ENCODE measurements at places on chromosomes 13 and 19.

- DNase-seq, result no peak
These were observed 111.8 kb upstream of the EDNRB start for GRCh38 chr13:78030341-78030896.

DNA sequence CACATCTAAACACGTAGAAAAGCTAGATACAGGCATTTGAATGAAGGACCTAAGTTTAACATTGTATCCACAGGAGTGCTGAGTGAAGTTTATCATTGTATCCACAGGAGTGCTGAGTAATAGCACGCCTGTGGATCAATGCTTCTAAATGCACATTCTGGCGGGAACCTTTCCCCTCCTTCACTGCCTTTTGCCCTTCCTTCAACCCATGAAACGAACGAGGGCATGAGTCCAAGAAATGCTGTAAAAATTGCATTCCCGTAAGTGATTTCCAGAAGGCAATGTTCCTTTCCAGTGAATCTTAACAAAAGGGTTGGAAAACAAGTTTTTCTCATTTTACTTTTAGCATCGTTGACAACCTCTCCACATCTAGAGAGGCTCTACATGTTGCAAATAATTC is 88.1 kb downstream of the ZDHHC20 start:
- no peak for DNase-seq

- DNase-seq, result no peak
These were observed 16.7 kb downstream of the YIPF2 start for GRCh38 chr19:10911579-10912363.

- DNase-seq, result no peak
These were observed 1712.4 kb downstream of the EFNB2 start for GRCh38 chr13:104823071-104823470.

- no peak for DNase-seq
These were observed 1211.1 kb upstream of the PCDH20 start for GRCh38 chr13:62626771-62627170.

DNA sequence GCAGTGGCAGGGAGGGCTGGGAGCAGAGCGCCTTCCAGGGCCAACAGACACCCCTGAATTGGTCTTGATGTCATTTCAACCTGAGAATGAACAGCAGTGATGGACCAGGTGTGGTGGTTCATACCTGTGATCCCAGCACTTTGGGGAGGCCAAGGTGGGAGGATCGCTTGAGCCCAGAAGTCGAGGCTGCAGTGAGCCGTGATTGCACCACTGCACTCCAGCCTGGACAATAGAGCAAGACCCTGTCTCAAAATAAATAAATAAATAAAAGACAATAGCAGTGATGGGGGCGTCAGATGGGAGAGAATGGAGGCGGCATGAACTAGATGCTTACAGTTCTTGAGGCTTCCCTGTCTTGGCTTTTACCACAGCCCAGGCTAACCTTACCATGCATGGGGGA is 46.1 kb upstream of the ONECUT3 start:
- DNase-seq, result no peak

DNA sequence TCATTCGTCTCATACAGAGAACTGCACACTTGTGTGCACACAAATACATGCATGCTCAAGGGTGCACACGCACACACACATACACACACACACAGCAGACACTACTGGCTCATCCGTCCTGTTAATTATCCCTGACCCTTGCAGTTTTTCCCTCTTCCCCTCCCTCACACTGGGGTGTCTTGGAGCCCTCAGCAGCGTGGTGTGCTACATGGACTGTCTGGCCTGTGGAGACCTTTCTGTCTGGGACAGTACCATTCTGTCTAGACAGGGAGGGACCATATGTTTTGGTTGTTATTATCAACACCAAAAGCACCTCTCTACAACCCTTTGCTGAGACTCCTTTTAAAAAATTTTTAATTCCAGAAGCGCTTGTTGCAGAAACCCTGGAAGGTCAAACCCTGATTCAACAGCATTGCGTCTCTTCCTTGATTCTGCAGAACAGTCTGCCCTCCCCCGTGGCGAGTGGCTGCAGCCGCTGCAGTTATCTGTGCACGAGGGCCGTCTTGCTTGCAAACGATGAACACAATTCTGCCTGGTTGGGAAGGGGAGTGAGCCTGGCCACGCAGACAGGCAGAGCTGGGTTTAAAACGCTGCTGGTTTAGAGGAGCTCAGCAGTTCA is 374.0 kb downstream of the IRS2 start:
- peak; percentile 66 for DNase-seq

- peak; percentile 13 for DNase-seq
These were observed 11.2 kb downstream of the UNC13A start for GRCh38 chr19:17677002-17677401.

- DNase-seq, result no peak
These were observed 195.5 kb downstream of the RGCC start for GRCh38 chr13:41652735-41653361.

DNA sequence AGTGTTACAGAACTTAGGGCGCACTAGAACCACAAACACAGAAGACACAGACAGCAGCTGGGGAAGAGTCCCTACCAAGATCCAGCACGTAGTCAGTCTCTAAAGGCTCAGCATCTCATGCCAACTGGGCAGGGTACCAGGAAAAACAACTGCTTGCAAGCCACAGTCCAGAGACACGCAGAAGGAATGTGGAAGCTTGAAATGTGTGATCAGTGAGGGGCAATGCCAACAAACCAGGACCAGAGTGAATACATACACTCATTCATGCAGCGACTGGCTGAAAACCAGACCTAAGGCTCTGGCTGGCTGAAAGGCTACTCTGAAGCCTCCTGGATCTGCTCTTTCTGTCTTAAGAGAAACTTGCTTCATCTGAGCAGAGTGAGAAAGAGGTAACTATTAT is 1484.8 kb downstream of the EFNB2 start:
- DNase-seq, result no peak

DNA sequence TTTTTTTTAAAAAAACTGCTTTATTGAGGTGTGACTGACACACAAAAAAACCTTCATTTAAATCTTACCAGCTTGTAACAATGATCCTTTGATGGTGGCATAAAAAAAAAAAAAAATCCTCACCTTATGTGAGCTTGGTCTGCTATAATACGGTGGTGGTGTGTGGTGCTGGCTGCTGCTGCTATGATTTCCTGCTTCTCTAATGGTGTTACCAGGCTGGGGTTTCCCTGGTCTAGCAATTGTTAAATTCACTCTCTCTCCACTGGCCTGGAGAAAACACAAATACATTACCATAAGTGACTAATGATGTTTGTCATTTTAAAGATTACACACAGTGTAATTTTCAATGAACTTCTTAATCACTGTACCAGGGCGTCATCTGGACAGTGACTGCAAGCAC is 60.6 kb downstream of the LNX2 start:
- no peak for DNase-seq

DNA sequence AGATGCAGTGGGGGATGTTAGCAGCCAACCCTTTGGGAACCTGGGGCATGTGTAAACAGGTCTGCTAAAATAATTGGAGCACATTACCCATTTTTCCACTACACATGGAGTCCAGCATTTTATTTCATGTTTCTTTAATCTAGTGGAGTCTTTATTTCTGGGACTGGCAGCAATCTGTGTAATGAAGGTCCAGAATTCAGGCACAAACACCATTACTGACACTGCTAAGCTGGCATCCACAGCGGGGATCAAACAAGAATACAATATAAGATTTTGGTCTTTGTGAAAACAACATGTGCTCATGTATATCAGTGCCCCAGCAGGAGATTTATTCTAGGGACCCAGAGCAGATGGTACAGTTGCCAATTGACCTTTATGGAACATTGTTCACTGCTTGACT is 1587.0 kb upstream of the PRR20A start:
- DNase-seq, result no peak

GRCh38 chr19:39372941-39373340 is 18.0 kb downstream of the PAF1 start:
- no peak for DNase-seq

DNA sequence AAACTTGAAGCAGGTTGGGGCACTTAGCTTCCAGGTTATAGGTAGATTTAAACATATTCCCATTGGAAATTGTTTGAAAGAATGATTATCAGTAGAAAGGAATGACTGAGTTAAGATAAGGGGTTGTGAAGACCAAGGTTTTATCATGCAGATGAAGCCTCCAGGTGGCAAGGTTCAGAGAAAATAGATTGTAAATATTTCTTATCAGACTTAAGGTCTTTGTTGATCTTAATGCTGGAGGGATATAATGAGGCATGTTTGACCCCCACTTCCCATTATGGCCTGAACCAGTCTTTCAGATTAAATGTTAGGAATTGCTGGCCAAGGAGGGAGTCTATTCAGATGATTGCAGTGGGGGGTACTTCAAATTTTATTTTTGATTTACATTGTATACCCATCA is 1486.5 kb upstream of the PRR20A start:
- no peak for DNase-seq

GRCh38 chr19:6287269-6287885 is 7.6 kb upstream of the MLLT1 start:
- no peak for DNase-seq

GRCh38 chr13:40343550-40344269 is 322.7 kb downstream of the FOXO1 start:
- no peak for DNase-seq

- no peak for DNase-seq
These were observed 184.1 kb downstream of the USP12 start for GRCh38 chr13:26987486-26988013.

GRCh38 chr13:75415171-75415570 is 66.8 kb downstream of the TBC1D4 start:
- no peak for DNase-seq

DNA sequence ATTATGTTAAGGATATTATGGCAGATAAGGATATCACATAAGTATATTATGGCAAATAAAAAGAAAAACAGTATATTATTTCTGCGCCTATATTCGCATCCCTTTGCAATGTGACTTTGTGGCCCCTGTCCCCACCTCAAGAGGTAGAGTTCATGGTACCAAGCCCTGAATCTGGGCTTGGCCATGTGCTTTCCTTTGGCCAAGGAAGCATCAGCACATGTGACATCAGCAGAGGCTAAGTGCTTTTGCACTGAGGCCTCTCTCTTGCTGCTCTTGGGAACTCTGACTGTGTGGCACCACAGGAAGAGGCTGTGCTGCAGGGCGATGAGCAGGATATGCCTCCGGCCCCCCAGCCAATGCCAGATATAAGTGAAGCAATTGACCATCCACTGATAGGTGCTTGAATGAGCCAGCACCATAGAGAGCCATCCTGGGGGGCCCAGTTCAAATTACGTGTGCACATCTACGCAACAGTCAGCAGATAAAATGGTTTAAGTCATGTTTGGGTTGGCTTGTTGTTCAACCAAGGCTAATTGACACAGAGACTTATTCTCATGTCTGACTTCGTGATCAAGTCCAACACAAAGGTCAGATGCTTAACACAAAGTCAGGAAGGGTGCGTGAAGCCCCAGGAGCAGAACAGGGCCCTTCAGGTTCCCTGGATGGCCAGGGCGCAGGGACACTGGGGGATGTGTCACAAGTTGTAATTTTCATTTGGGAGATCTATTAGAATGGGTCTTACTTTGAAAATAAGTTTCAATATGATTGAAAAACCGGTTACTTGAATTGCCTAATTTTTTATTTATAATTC is 173.3 kb downstream of the COL4A1 start:
- DNase-seq, result no peak

DNA sequence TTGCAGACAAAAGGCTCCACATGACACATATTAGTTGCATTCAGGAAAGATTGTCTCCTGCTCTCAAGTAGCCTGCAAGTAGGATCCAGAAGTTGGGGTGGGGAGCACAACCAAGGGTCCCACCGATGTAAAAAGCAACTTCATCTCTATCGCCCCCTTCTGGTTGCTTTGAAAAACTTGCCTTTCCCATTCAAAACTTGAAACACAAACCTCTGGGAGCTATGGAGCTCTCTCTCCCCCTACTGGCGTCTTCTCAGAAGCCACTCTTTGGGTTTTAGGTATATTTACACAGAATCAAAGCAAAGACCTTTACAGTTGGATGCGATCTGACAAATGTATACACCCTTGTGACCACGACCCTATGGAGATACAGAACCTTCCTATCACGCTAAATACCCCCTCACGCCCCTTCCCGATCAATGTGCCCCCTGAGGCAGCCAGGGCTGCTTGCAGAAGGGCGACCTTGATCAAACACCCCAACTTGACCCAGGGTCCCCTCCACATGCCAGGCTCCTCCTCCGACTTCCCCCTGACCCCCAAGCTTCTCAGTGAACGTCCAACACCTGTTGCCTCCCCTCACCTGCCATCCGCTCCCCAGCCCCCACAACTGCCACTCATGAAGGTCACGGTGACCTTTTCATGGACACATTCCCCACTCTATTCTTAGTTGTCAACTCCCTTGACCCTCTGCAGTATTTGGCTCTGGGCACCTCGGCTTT is 10.1 kb downstream of the NOSIP start:
- DNase-seq, result peak; percentile 72

- no peak for DNase-seq
These were observed 8.0 kb downstream of the ABHD13 start for GRCh38 chr13:108226184-108226583.
